Posterior vena cava (tissue), 2 donors: ENCODE measurements at places on chromosomes 3 and 15.

DNA sequence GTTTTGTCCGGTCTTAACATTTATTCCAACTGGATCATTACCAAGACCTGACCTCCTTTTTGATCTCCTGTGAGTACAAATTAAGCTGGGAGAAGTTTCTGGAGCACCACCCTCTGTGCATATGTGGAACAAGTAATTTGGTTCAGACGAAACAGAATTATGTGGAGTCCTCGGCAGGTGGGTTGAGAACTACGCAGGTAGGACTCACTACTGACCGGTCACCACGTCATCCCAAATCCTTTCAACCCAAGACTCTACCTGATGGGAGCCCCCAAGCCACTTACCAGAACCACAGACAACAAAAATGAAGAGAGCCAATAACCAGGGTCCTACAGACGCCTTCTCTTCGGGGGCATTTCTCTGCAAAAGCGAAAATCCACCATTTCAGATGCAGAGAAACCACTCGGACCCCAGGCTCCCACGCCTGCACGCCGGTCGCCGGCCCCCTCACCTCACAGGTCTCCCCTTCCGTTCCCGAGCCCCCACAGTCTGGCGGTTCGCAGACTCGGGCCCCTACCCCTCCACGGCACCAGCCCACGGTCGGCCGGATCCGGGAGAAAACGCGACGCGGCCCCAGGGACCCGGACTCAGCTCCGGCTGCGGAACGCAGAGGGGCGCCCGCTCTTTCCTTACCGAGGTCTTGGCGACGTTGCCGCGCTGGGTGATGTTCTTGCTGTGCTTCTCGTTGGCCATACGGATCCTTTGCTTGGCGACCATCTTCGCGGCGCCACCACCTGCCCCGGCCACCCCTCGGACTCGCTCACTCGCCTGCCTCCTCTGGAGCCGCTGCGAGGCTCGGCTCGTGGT, 674 bp downstream of the SERP1 start:
- peak; percentile 86 for DNase-seq

- DNase-seq, result no peak
Observed at GRCh38 chr3:43165786-43166185, 59.9 kb upstream of the POMGNT2 start.

- peak; percentile 79 for DNase-seq
Observed at GRCh38 chr3:65751123-65751700, 287.5 kb downstream of the MAGI1 start.

- no peak for DNase-seq
Observed at GRCh38 chr15:56754772-56755370, 21.6 kb upstream of the ZNF280D start.

- DNase-seq, result no peak
Observed at GRCh38 chr15:62212741-62213140, 47.7 kb upstream of the C2CD4B start.

DNA sequence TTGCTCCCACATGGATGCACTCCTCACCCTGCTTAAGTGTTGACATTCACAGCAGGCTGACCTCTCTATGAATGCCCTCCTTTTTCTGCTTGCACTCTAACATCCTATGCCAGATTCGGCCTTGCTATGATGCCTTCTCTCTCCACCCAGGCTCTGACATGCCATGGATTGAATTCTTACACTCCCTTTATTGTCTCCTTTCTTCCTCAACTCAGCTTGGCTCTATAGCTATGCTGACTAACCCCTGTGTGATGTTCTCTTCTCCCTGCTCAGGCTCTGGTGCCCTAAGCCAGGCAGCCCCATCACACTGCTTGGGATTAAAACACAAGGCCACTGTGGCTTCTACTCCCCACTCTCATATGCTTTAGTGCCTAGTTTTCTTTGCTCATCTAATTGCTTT, 563.7 kb downstream of the NSUN3 start:
- no peak for DNase-seq

DNA sequence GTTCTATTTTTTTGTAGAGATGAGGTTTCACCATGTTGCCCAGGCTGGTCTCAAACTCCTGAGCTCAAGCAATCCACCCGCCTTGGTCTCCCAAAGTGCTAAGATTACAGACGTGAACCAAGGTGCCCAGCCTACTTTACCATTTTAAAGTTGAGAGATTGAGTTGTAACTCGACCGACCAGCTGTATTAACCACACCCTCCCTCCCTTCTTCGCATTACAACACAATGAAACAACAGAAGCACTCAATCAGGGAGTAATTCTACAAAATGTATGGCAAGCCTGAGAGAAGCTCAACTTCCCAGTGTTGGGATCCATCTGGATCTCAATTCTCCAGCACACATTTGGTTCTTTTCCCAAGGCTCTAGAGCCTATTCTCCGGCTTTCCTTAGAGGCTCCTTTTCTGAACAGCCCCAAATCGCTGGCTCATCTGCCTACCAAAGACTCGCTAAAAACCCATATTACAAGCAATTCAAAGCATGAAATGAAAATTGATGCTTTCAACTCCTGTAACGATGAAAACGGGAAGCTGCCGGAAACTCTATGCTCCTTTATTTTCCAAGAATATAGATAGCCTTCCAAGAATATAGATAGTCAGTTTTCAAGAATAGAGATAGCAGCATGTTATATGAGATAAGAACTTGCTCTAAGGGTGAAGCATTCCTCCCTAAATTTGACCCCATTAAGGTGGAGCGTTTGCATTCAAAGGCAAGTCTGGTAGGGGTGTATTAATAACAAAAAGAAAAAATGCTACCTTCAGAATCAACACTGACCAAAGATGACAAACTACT, 450.9 kb downstream of the MAGI1 start:
- DNase-seq, result no peak

DNA sequence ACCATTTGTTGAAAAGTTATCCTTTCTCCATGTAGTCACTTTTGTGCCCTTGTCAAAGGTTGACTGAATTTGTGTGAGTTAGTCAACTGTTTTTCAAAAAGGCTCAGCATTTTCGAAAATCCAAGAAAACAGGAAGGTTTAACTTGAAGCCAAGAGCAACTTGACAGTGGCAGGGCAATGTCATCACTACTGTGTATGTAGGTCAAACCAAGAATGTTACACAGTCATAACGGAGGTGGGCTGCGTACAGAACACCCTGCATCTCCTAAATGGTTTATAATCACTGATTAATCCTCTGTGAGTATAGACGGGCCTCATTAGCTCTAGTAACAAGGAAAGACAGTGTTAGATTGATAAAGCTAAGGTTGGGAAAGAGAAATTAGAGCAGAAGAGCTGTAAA, 1064.9 kb downstream of the FHIT start:
- DNase-seq, result no peak

DNA sequence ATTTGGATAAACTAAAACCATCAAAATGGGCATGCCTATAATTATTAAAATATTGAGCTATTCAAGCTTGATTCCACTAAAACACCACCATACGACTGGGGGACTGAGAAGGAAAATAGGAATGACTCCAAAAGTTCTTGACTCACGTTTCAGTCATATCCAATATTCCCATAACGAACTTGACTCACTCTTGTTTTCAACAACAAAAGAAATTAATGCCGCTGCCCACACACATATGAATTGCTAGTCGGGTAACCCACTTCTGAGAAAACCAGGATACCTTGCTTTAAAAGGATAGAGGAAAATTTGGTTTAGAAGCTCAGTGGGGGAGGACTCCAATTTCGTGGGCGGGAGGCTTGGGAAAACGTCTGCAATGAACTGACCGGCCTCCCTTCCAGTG, 5.2 kb downstream of the HTR3C start:
- DNase-seq, result no peak

- DNase-seq, result no peak
Observed at GRCh38 chr15:42413920-42414319, 54.6 kb downstream of the CAPN3 start.

DNA sequence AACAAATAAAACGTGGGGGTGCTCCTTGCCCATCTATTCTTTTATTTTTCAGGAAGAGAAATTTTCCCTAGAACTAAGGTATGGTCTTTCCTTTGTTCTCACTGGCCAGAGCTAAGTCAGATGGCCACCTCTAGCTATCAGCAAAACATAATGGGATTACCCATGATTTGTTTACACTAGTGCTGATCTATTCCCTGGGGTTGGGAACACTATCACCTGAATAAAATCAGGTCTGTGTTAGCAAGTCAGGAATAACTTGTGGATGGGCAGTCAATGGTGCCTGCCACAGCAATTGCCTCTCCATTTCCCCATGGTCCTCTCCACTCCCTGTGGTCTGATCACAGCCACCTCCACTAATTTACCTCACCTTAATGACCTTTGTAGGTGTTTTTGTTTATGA, 181.7 kb upstream of the CADPS start:
- no peak for DNase-seq

- no peak for DNase-seq
Observed at GRCh38 chr3:26438325-26438940, 184.1 kb upstream of the LRRC3B start.

DNA sequence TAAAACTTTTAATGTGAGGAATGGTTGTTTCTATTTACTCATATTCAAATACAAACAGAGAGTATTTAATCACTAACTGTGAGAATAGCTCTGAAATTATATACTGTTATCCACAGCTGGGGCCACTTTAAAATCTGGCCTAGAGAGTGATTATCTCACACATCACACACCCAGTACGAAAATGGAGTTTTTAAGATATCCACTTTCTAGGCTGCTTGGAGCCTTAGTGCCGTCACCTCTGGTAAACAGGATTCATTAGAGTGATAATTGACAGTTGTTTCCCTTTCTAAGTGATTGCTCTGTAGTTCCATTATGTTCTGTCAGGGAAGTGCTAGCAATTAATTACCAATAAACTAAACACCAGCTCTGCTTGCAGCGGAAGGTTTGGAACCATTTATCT, 942.4 kb downstream of the FHIT start:
- DNase-seq, result no peak

GRCh38 chr3:134564991-134565390, 79.1 kb downstream of the CEP63 start:
- no peak for DNase-seq

DNA sequence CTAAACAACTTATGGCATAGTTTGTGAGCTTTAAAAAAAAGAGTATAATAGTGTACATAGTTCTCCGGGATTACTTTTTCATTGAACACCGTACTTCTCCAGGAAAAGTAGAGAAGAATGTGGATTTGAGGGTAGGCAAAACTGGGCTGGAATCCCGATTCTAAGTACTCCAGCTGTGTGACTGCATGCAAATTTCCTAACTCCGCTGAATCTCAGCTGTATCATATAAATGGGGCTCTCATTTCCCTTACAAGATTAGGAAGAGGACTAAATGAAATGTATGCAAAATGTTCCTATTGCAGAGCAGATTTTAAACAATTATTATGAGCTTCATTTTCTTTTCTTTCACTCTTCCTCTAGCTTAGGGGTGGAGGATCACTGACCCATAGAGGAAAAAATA, 70.3 kb upstream of the HERC1 start:
- DNase-seq, result no peak

DNA sequence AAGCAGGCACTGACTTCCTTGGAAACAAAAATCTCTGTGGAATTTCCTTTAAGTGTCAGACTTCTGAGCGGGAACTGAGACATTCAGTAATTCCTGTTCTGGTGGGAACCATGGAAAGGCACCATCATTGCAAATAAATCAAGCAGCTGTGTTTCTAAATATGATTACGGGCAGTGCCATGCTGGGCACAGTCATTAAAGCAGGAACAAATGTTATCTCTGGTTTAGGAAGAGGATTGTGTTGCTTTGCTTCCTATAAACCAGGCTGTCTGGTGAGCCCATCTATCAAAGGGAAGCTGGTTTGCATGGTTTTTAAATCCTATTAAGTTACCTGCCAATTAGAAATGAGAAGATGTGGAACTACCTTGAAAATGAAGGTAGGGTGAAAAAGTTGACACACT, 86.7 kb downstream of the EBLN2 start:
- DNase-seq, result no peak

DNA sequence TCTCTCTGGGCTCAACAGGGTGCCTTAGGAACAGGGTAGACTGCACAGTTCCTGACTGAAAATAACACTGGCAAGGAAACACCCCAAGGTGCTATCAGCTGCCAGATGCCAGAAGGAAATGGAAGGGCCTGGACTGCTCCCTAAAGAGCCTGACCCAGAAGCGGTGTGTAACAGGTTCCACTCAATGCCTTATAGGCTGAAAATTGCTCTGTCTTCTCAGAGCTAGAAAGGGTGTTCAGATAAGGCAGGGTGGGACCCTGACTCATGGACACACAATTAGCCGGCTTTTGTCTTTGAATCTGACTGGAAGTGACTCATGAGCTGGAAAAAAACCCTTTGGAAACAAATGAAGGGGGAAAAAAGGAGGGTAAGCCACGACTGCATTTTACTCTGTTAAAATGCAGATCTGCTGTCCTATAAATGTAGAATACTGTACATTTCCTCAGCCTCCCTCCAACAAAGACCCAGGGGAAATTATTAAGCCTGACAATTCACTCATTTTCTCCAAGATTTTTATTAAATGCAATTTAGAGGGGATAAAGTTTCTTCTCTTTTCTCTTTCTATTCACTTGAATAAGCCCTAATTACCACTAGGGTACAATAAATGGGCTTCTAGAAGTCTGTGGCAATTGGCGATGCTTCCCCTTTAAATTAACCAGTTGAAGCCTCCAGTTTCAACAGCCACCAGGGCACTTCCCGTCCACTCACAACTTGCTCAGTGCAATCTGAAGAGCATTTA, 160.2 kb upstream of the TBL1XR1 start:
- no peak for DNase-seq

DNA sequence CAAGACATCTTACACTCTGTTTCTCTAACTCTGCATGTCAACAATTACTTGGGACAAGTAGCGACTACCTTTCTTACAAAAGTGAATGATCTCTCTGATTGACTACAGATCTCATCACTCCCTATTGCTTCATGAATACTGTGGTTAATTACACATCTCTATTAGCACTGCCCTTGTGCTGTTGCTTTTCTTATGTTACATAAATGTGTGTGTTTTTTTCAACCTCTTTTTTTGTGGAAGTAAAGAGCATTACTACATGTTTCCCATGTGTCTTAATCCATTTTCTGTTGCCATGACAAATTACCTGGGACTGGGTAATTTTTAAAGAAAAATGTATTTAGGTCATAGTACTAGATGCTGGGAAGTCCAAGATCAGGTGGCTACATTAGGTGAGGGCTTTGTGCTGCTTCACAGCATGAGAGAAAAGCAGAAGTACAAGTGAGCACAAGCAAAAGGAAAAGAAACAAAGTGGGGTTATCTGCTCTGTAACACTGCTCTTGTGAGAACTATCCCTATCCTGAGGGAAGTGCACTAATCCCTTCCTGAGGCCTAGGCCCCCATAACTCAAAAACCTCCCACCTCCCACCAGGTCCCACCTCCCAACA, 298.2 kb upstream of the SATB1 start:
- DNase-seq, result no peak

- no peak for DNase-seq
Observed at GRCh38 chr15:89939910-89940309, 27.2 kb upstream of the ARPIN start.

GRCh38 chr3:136249091-136249490, 1.0 kb upstream of the PCCB start:
- no peak for DNase-seq

DNA sequence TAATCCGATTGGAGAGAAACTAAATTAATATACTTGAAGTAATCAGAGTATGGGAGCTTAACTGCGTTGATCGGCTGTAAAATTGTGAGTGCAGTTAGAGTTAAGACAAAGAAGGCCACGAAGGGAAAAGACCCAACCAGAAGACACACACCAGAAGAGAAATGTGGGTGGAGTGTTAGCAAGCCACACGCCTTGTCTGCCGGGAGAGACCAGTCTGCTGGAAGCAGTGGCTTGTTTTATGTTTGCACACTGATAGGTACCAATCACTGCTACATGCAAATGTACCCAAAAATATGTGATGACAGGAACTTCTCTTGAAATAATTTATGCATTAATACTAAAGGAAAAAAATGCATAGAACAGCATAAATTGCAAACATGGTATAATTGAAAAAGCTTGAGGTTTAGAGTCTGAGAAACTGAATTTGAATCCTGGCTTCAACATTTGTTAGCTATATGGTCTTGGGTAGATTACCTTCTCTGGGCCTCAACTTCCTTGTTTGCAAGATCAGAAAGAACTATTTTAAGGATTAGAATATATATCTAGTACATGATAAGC, 23.1 kb downstream of the EEFSEC start:
- DNase-seq, result no peak
